GM12892 (cell line): ENCODE measurements at places on chromosomes 11 and 22.

GRCh38 chr11:102240502-102240901 is 76.8 kb upstream of the BIRC3 start:
- DNase-seq: no peak

DNA sequence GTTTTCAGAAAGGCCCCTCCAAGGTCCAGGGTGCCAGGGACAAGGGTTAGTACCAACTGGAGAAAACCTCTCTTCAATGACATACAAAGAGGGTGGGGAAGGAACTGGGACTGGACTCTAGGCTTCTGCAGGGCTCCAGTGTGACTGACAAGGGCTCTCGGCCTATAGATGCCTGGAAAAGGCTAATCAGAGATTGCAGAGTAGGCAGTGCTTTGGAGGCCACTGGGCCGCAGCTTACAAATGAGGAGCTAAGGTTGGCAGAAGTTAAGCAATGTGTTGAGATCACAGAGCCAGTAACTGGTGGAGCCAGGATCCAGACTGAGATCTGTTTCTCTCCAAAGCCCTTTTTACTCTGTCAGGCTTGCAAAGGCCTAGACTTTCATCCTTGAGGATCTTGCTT is 7.4 kb upstream of the DGKZ start:
- no peak for DNase-seq

- DNase-seq: no peak
Measured at GRCh38 chr11:7347611-7348431, 96.1 kb downstream of the SYT9 start.

DNA sequence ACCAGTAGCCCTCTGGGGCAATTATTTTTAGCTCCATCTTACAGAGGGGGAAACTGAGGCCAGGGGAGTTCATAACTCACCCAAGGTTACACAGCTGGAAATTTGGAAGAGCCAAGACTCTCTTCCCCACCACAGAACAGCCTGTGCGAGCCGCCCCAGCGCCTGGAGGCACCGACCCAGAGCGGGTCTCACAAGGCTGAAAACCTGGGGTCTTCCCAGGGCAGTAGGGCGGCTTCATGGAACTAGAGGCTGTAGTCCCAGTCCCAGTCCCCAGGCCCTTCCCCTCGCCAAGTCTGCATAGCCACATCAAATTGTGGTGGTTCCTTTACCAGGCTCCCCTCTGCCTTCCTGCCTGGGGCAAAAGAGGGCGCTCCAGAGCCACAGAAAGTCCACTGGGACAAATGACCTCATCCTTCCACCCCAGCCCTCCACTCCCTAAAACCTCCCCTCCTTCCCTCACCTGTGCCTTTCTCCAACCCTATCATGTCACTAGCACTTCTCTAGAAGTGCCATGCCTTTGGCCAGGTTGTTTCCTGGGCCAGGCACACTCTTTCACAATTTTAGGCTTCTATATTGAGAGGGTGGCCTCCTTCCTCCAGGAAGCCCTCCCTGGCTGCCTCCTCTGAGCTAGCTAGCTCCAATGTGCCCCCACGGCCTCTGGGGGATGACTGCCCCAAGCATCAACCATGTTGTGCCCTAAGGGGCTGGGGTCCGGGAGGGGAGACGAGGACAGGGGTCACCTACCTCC is 15.2 kb upstream of the CDC42EP1 start:
- DNase-seq: no peak

- no peak for DNase-seq
Measured at GRCh38 chr11:86518211-86518610, 143.5 kb downstream of the CCDC81 start.

DNA sequence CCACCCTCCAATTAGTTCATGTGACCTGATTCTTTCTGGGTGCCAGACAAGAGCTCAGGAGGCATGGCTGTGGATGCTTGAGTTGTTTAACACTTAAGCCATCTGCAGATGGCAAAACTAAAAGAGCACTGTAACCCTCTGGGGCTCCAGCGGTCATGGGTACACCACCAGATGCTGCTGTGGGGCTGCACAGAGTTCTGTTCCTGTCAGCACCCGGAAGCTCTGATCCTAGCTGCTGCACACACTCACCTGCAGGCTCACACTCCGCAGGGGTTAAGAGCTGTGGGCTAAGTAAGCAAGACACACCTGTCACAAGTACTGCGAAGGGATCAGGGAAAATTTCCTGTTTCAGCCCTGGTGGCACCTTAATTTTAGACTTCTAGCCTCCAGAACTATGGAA is 307.8 kb downstream of the C11orf87 start:
- no peak for DNase-seq

DNA sequence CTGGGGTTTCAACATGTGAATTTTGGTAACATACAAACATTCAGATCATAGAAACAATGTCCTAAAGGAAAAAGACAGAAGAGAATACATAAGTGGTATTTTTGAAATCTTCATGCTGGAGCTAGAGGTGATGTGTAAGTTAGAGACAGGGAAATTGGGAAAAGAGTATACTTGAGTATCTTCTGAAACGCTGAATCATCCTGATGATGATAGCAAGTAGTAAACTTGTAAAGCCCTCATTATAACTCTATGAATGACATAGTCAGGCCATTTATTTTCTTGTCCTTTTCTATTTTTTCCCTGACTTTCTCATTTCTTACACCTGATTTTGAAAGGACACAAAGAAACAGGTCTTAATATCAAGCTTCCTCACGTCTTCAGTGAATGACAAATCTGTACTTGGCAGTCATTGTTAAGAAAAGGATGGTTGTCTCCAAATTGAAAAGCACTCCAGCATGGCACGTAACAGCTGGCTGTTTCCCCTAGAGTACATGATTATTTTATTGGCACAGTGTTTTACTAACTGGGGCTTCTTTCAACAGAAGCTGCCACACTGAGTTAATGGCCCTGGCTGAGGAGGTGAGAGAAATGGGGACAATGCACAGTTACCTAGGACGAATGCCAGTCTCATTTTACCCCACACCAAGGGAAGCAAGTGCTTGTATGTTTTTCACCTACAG is 140.7 kb upstream of the CTSC start:
- DNase-seq: no peak

- no peak for DNase-seq
Measured at GRCh38 chr11:6635082-6635932, 16.1 kb upstream of the TPP1 start.

DNA sequence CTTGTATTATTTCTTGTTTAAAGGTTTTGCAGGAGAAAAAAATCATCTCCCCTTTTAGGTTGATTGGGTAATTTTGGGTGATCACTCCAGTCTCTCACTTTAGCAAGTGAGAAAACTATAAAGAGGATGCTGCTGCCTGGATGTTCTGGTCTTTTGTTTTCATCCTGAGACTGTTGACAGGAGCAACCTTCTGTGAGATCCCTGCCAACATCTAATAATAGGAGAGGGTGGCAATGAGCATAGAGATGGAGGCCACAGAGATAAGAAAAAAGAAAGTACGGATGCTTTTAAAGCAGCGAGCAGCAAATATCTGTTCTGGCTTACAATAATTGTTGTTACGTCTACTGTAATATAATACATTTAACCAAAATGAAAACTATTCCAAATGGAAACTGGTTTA is 293.6 kb upstream of the MTNR1B start:
- DNase-seq: no peak
